Activated effector memory CD4-positive, alpha-beta T cell treated with anti-CD3 and anti-CD28 coated beads, Interleukin-2, amount 50 U/mL, for 16 hours (primary cell): ENCODE measurements at places on chromosomes 2 and 18.

- DNase-seq: no peak
Measured at GRCh38 chr18:51054764-51055163, 24.8 kb downstream of the SMAD4 start.

DNA sequence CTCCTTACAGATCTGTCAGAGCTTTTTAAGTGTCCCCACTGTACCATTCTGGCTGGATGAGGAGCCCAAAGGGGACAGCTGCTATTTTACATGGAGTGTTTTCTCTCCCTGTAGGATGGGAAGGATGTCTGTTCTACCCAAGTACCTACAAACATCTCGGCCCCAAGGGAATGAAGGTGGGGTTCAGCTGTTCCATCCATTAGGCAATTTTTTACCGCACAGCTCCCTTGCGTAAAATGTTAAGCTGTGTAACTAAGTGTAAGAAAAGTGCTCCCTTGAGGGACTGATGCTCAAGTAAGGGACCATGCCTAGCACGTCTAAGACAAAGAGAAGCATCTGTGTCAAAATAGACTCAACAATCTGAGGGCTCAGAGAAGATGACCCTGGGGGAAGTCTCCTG is 180.3 kb downstream of the MYO5B start:
- DNase-seq: no peak

- DNase-seq: no peak
Measured at GRCh38 chr18:848062-848861, 36.2 kb upstream of the YES1 start.

- peak; percentile 36 for DNase-seq
Measured at GRCh38 chr2:27029051-27029450, 3.7 kb upstream of the TMEM214 start.

GRCh38 chr2:99845296-99845695 is 297.1 kb downstream of the AFF3 start:
- DNase-seq: no peak

GRCh38 chr18:79445696-79446561 is 50.2 kb downstream of the NFATC1 start:
- DNase-seq: no peak

DNA sequence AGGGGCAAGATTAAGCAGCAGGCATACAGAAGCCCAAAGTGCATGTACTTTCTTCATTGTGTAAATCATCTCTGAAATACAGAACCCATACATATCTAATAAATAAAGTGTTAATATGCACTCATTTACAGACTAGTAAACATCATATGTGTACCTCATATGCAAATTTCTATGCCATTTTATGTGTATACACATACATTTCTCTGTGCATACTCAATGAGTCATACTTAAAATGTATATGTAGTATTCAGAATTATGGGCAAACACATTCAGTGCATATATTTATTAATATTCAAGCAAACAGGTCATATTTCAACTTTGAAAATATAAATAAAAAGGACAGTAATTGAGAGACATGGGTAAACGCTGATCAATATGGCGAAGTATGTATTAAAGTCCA is 50.5 kb downstream of the TFPI start:
- no peak for DNase-seq
